Amniotic stem cell (primary cell): ENCODE measurements at places on chromosomes 7 and 10.

GRCh38 chr7:233249-234035, 41.1 kb downstream of the FAM20C start:
- DNase-seq, result no peak

GRCh38 chr7:1928645-1929348, 258.7 kb downstream of the ELFN1 start:
- DNase-seq, result no peak

- DNase-seq, result no peak
These were observed 189.4 kb upstream of the SHH start for GRCh38 chr7:156001496-156002260.

GRCh38 chr10:4687397-4687796, 138.6 kb upstream of the AKR1E2 start:
- no peak for DNase-seq

GRCh38 chr10:126913316-126913715, 8.1 kb downstream of the DOCK1 start:
- DNase-seq, result no peak

GRCh38 chr10:91201213-91201996, 19.1 kb upstream of the PCGF5 start:
- no peak for DNase-seq

DNA sequence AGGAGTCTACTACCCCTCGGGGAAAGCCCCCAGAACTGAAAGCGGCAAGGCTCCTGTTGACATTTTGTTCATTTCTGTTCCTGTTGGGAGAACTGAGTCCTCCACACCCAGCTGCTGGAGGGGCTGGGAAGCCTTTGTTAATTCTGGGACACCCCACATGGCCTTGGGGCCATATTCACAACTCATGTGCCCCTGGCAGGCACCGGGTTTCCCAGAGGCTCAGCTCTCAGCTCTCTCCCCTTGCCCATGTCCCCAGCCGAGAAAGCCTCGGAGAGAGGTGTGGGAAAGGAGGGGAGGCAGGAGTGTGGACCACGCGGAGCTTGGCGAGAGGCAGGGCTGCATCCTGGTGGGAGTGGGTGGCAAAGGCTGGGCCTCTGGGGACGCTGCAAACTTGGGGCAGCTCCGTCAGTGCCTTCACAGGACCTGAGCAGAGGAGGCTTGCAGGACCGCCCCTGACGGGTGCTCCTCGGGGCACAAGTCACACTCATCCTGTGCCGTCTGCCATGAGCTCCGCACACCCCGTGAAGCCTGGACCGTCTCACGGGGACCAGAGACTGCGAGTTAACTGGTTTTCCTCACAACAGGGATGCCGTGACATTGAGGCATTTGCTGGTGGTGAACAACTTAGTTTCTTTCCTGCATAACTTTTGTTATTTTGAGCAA, 140.9 kb downstream of the DNAJB6 start:
- no peak for DNase-seq

DNA sequence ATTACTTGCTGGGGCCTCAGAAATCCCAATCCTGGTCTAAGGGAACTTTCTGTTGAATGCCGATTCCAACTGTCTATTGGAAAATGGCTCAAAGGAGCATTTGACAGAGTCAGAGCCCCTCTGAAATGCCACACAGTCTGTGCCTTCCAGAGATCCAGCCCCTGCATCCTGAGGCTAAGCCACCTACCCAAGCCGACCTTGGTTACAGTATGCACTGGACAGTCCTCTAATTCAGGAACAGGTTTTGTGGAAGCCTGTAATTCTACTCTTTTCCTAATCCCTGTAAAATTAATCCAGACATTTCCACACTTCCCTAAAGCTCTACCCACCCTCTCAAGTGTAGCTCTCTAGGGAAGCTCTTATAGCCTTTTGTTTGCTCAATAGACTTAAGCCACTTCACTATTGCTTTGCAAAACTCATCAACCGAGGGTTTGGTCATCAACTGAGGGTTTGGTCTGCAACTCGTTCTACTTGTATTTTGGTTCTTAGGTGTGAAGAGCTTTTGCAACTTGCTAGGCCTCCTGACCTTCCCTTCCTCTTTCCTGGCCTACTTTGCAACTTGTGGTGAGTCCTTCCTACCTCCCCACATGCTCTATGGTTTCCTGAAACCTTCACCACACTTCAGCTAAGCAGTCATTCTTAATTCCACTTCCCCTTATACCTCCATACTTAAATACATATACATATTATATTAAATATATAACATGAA, 364.8 kb downstream of the SFMBT2 start:
- no peak for DNase-seq

DNA sequence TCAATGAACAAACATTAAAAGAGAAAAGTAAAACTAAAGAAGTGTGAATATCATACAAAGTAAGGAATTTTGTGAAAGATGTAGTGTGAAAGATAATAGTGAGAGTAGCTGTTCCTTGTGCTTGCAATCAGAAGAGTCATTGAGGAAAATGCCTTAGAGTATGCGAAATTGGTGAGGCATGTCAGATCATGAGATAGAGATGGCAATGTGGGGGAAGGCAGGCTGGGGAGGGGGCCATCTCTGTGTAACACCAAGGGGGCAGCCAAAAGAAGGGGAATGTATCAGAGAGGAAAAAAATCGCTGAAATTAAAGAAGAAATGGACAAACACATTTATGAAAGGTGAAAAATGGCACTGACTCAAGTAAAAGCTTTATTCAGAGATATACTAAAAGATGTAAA, 19.6 kb upstream of the PRKAR2B start:
- no peak for DNase-seq

DNA sequence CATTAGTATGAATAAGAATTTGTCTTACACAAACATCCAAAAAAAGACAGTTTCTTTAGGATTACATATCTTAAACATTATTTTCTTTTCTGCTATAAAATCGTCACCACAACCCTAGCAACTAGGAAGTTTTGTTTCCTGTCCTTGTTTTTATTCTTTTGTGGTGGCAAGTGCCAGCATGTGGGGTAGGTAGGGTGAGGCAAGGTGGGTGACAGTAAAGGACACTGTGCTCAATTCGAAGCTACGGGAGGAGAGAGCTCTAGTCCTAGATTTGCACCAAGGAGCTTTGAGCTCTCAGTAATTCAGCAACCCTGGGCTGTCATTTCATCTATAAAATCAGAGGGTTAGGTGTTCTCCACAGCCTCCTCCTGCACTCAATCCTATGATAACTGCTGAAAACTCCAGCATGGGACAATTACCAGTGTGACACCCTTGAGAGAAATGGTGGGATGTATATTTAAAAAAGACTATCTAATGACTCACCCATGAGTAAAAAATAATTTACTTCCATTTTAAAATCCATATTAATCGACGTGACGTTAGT, 187.1 kb downstream of the FAM107B start:
- DNase-seq, result no peak

DNA sequence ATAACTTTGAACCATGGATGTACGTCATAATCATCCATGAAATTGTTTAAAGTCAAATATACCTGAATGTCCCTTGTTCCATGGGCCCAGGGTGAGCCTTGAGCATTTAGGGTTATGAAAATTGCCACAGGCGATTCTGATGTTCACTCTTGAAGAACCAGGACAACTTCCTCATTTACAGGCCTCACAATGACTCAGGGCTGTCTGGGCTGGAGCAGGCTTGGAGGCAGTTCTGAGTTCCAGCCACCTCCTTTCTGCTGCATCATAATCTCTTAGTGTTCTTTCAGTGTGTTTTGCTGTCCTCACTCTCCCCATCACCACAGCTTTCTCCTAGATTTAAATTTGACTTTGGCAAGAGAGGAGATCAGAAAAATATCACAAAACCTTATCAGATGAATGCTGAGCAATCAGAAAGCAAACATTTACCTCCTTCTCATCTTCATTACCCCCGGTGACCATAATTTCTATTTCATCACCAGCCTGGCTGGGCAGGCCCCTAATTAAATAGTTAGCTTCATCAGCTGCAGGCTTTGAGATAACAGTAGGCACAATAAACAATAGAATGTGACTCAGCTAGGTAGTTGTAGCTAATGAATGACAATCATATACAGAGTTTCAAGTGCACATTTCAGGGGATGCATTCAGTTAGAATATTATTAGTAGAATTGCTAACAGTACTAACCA, 571.0 kb downstream of the SH2D4B start:
- no peak for DNase-seq

DNA sequence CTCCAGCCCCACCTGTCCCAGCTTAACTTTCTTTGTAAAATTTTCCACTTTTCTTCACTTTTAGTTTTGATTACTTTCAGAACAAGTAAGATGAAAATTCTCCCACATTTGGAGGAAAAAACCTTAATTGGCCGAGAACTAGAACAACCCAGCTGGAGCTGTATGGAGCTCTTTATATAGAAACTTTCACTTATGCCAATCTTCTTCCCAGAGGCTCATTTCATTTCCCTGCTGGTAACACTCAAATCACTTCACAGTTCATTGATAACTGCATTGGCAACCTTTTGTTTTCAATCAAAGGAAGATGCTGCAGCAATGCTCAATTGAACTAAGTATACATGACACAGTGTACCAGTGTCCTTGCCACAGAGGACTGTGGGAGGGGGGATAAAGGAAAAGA, 176.2 kb upstream of the NOBOX start:
- DNase-seq, result no peak

GRCh38 chr10:127910464-127910770, 3.5 kb downstream of the PTPRE start:
- DNase-seq, result no peak

DNA sequence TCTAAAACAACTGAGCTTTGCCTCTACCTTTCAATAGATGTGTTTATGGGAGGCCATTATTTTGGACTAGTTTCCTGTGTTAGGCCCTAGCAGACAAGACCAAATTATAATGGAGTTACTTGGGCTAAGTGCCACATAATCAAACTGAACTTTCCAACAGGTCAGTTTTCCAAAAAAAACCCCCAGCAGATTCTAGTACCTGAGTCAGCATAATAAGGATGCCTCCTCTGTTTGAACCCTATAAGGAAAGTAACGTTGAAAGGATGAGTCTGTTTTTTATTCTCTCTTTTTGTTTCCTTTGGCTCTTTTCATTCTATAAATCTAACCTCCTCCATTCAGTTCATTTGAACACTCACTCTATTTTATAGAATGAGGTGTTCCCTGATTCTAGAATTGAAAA, 148.1 kb upstream of the FAM3C start:
- DNase-seq, result no peak

DNA sequence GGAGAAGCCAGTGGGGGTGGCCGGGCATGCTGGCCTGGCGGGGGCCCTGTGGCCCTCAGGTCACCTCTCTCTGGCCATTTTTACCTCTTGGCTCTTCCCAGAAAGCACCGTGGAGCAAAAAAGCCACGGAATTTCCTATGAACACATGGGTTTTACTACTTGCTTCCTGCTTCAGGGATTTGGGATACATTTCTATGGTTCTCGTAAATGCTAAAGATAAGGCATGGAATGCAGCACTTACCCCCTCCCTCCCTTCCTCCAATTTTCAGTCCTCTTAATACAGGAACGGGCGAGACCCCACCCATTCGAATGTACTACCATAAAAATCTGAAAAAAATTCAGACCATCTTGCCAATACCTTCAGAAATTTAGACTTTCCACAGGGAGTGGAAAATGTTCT, 279.7 kb downstream of the ARHGAP12 start:
- no peak for DNase-seq

- no peak for DNase-seq
These were observed 10.7 kb downstream of the IRF5 start for GRCh38 chr7:128948312-128948973.

DNA sequence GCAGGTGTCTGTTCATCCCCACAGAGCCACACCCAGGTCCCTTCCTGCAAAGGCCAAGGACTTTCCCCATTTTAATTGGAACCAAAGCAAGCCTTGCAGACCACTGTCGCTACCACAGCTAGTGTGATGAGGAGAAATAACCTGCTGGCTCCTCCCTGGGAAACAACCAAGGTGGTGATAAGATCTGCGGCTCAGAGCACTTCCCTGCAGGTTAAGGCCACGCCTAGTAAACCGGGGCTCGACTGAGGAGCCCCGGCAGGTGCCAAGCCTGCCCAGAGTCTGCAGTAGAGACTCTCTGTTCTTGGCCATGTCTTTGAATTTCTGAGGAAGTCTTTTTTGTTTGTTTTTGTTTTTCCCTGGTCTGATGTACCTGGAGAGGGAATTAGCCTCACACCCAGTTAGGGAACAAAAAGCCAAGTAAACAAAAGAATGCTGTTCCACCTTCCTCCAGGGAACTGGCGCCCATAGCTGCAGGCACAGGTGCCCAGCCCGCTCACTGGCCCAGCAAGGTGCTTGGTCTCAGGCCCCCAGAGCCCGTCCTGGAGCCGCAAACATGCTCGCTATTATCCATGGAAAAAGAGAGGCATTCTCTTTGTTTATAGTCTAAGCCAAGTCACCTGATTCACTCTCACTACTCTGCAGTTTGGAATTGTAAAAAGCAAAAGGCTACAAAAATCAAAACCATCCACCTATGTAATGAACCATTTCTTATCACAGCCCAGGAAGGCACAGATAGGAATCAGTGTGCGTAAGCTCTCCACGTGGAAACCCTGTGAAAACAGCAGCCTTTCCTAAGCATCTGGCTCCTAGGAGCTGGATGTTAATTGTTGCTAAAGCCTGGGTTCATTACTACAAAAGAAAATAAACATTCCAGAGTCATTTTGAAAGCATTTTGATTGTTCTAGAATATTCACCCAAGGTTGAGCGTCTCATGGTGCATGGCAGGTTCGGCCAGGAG, 2.7 kb downstream of the GPR146 start:
- no peak for DNase-seq
